Mesothelial cell of epicardium (in vitro differentiated cells): ENCODE measurements at places on chromosomes 3 and 15. TPM values are rescaled to one million over a fixed set of nuclear protein-coding genes. Genes with fewer than 3 reads are reported as not detected.

GRCh38 chr3:195893516-195893915, 14.8 kb downstream of the TNK2 start:
- no peaks in the 10 kb centered on the region for H3K36me3 ChIP-seq
- no peak overlapping the region for H3K27ac ChIP-seq
- H3K27me3 ChIP-seq, result no peaks in the 10 kb centered on the region
- no peak overlapping the region for H3K4me3 ChIP-seq
- no peak for DNase-seq

CHRNB4 gene
- 2.2 to 3.2 TPM (median 2.8 TPM) in 3 replicates for total RNA-seq

- DNase-seq, result no peak
- H3K27ac ChIP-seq, result no peak overlapping the region
- no peaks in the 10 kb centered on the region for H3K27me3 ChIP-seq
These were observed 38.7 kb downstream of the ANP32A start for GRCh38 chr15:68781766-68782588.

SPPL2A gene
- total RNA-seq, result 53.7 to 58.9 TPM (median 56.4 TPM) in 3 replicates

- H3K36me3 ChIP-seq, result no peaks in the 10 kb centered on the region
- H3K4me1 ChIP-seq, result peaks cover 6% of the 10 kb centered on the region
- no peak overlapping the region for H3K4me3 ChIP-seq
- no peak for DNase-seq
- no peak overlapping the region for H3K27ac ChIP-seq
These were observed 142.5 kb upstream of the C2CD4B start for GRCh38 chr15:62307551-62307950.

DNA sequence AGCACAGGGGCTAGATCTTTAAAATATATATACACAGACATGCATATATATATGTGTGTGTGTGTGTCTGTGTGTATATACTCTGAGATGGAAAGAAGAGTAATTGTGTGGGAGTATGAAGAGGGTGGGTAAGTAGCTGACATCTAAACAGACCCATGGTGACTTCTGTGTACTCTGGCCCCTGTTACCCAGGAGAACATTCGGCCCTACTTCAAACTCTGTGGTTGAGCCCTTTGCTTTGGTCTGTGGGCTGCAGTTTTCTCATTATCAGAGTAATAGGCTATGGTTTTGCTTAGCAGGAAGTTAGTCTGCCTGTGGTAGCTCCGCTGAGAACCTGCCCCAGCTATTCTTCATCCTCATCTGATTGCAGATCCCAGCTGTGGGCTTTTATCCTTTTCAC, 141.4 kb downstream of the RBPMS2 start:
- no peak overlapping the region for H3K4me3 ChIP-seq
- H3K27ac ChIP-seq, result peak overlapping the region; percentile 90
- DNase-seq, result no peak
- H3K27me3 ChIP-seq, result no peaks in the 10 kb centered on the region
- H3K36me3 ChIP-seq, result peaks cover 18% of the 10 kb centered on the region
- H3K4me1 ChIP-seq, result peaks cover 31% of the 10 kb centered on the region

CYP19A1 gene
- total RNA-seq, result not detected in 3 replicates

CTXN2 gene
- 0.18 to 0.25 TPM in 2 of 3 replicates, not detected in the other for total RNA-seq

DNA sequence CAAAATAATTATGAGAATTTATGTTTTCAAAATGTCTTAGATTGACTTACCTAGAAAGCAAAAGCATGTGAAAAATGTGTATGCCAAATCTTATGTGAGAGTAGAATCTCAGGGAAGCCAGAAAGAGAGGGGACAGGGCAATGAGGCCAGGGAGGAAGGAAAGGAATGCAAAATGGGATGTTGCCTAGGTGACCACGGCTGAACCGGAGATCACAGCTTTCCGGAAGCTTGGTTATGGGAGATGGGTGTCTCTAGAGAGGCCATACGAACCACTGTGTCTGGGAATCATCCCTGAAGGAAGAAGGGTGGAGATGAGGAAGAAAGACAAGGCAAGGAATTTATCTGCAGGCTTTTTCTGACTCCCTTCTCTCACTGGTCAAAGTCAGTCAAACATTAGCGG, 76.0 kb downstream of the SUCLG2 start:
- H3K27ac ChIP-seq, result peak overlapping the region; percentile 2
- no peak overlapping the region for H3K4me3 ChIP-seq
- peaks cover 7% of the 10 kb centered on the region for H3K36me3 ChIP-seq

GRCh38 chr3:122247087-122247824, 63.8 kb downstream of the CASR start:
- DNase-seq, result no peak
- H3K27me3 ChIP-seq, result peaks cover 32% of the 10 kb centered on the region
- no peak overlapping the region for H3K27ac ChIP-seq
- no peak overlapping the region for H3K4me3 ChIP-seq
- H3K36me3 ChIP-seq, result no peaks in the 10 kb centered on the region

CLDN18 gene
- not detected in 3 replicates for total RNA-seq

DNA sequence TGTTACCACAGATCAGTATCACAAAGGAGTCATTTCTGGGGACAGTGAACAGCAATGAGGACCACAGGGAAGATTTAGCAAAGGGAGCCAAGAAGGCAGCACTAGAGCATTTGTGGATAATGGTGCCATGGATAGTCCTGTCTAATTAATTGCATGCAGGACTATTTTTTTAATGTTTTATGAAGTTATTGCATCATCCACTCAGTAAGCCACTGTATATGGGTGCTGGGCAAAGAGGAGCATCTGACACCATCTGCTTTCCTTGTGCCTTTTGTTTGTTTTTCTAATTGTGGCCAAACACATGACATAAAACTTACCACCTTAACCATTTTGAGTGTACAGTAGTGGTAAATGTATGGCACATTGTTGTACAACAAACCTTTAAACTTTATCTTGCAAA, 301.1 kb upstream of the LRRFIP2 start:
- H3K4me1 ChIP-seq, result peaks cover 37% of the 10 kb centered on the region
- no peak overlapping the region for H3K27ac ChIP-seq
- DNase-seq, result no peak
- H3K36me3 ChIP-seq, result peaks cover 12% of the 10 kb centered on the region

GRCh38 chr15:76978522-76979330, 16.2 kb upstream of the PSTPIP1 start:
- no peak overlapping the region for H3K27ac ChIP-seq
- H3K4me1 ChIP-seq, result no peaks in the 10 kb centered on the region
- H3K36me3 ChIP-seq, result no peaks in the 10 kb centered on the region

DNA sequence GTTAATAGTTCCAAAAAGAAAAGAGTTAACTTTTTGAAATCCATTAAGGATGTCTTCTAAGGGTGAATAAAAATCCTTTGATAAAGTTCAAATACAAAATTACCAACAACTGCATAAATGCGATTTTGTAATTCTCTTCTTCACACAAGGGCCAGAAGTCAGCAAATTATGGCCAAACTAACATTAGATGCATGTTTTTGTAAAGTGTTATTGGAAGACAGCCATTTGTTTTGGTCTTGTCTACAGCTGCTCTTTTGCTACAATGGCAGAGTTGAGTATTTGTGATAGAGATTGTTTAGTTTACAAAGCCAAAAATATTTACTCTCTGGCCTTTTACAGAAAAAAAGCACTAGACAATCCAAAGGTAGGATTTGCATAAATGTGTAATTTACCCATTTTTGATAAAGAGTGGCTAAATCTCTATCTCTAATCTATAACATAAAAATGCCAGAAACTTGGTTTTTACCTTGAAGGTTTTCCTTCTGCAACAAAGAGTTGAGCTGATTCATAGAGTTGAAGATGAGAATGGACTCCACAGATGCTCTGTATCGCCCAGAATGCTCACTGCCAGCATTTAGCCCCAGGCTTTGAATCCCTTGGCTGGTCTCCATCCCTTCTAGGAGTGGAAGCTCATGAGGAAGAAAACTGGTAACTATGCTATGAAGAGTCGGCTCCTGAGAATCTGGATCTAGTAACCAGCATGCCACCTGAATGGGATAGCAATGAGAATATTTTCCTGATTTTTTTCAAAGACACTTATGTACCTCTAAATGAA, 64.5 kb downstream of the POLQ start:
- no peak for DNase-seq
- H3K36me3 ChIP-seq, result peaks cover 4% of the 10 kb centered on the region
- H3K4me1 ChIP-seq, result no peaks in the 10 kb centered on the region
- H3K4me3 ChIP-seq, result no peak overlapping the region
- H3K27ac ChIP-seq, result no peak overlapping the region

DNA sequence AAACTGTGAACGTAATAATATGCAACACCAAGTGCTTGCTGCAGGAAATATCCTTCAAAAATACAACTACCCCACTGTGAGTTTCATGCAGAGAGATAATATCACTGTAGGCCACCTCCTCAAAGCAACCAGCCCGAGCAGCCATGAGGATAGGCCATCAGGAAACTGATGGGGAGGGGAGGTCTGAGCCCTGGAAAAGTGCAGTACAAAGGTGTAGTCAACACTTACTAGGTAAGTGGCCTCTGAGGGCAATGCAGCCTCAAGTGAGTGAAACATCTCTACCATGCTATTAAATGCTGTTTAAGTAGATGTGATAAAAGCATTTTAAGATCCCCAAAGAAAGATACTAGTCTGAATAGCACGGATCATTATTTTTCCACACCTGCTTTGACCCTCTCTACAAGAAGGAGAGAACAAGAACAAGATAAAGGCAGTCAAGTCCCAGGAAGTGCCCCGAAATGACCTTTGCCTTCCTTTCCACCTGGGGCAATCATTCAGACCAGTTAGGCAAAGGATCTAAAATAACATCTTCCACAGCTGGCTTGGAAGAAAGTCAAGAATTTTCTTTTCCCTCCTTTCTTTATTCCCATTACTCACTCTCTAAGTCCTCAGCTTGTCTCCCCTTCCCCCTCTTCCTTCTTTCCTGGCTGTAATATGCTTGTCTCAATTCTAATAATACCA, 62.8 kb downstream of the FMN1 start:
- no peak overlapping the region for H3K4me3 ChIP-seq
- no peak overlapping the region for H3K27ac ChIP-seq
- DNase-seq, result no peak
- no peaks in the 10 kb centered on the region for H3K36me3 ChIP-seq

DNA sequence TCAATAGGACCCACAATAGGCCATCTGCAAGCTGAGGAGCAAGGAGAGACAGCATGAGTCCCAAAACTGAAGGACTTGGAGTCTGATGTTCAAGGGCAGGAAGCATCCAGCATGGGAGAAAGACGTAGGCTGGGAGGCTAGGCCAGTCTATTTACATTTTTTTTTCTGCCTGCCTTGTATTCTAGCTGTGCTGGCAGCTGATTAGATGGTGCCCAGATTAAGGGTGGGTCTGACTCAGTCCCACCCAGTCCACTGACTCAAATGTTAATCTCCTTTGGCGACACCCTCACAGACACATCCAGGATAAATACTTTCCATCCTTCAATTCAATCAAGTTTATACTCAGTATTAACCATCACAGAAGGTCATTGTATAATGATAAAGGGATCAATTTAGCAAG, 15.9 kb upstream of the PIAS1 start:
- peaks cover 15% of the 10 kb centered on the region for H3K36me3 ChIP-seq
- DNase-seq, result no peak
- no peak overlapping the region for H3K4me3 ChIP-seq
- H3K27ac ChIP-seq, result no peak overlapping the region
- no peaks in the 10 kb centered on the region for H3K27me3 ChIP-seq
- H3K4me1 ChIP-seq, result no peaks in the 10 kb centered on the region

GRCh38 chr15:57541805-57542504, 49.7 kb upstream of the MYZAP start:
- H3K36me3 ChIP-seq, result peaks cover 33% of the 10 kb centered on the region
- no peak overlapping the region for H3K27ac ChIP-seq
- H3K27me3 ChIP-seq, result no peaks in the 10 kb centered on the region
- DNase-seq, result no peak
- no peak overlapping the region for H3K4me3 ChIP-seq

- peaks cover 21% of the 10 kb centered on the region for H3K4me1 ChIP-seq
- H3K27ac ChIP-seq, result no peak overlapping the region
- no peaks in the 10 kb centered on the region for H3K27me3 ChIP-seq
- peaks cover 3% of the 10 kb centered on the region for H3K36me3 ChIP-seq
These were observed 42.2 kb downstream of the KLHL25 start for GRCh38 chr15:85752491-85752961.

FYCO1 gene
- total RNA-seq, result 23.1 to 24.3 TPM (median 24.1 TPM) in 3 replicates

- no peak for DNase-seq
- peak overlapping the region; percentile 83 for H3K4me3 ChIP-seq
- no peaks in the 10 kb centered on the region for H3K27me3 ChIP-seq
- H3K36me3 ChIP-seq, result peaks cover 7% of the 10 kb centered on the region
- peaks cover 24% of the 10 kb centered on the region for H3K4me1 ChIP-seq
These were observed 63.4 kb upstream of the ANKRD28 start for GRCh38 chr3:15861163-15861562.

DNA sequence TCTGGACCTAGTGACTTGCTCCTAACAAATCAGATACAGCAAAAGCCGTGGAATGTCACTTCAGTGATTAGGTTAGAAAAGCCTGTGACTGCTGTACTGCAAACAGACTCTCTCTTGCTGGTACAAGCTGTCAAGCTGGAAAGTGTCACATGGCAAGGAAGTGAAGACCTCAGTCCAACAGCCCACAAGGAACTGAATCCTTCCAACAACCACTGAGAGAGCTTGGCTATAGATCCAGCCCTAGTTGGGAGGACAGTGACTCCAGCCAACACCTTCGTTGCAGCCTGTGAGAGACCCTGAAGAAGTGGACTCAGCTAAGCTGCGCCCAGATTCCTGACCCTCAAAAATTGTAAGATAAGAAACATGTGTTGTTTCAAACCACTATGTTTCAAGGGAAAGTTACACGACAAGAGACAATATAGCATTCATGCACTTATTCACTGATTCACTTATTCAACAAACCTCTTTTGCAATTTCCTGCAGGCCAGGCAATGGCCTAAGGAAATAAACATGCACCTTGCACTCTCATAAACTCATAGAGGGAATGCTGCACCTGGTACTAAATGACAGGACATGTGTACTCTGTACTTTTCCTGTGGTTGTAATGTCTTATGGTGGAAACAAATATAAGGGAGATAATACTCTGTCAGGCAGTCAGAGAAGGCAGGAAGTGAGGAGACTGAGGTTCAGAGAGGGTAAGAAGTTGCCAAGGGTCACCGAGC, 142.9 kb downstream of the CADPS start:
- H3K27ac ChIP-seq, result no peak overlapping the region
- no peak overlapping the region for H3K4me3 ChIP-seq
- no peaks in the 10 kb centered on the region for H3K4me1 ChIP-seq
- H3K36me3 ChIP-seq, result no peaks in the 10 kb centered on the region
- DNase-seq, result no peak
- peaks cover 30% of the 10 kb centered on the region for H3K27me3 ChIP-seq

C3orf49 gene
- not detected in 3 replicates for total RNA-seq

DNA sequence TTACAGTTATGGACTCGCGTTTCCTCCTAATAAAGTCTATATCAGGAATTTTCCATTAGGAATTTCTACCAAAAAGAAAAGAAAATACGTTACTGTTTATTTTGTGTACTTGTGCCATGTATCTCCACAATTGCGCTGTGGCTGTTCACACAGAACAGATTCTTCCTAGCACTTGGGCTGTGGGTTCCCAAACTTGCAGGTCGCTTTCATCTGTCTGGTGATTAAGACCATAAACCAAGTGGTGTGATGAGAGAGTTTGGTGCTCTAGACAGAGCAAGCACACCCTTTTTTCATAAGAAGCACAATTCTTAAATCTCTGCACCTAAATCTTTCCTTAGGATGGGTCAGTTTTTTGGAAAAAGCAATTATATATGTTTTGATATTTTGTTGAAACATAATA, 203.3 kb downstream of the TP63 start:
- H3K27me3 ChIP-seq, result no peaks in the 10 kb centered on the region
- H3K4me1 ChIP-seq, result peaks cover 60% of the 10 kb centered on the region
- no peak for DNase-seq
- H3K4me3 ChIP-seq, result no peak overlapping the region
- H3K27ac ChIP-seq, result peak overlapping the region; percentile 96
- H3K36me3 ChIP-seq, result peaks cover 1% of the 10 kb centered on the region

- H3K36me3 ChIP-seq, result peaks cover 4% of the 10 kb centered on the region
- no peaks in the 10 kb centered on the region for H3K27me3 ChIP-seq
- no peak overlapping the region for H3K4me3 ChIP-seq
- DNase-seq, result no peak
These were observed 521.5 kb downstream of the PDCD6IP start for GRCh38 chr3:34319881-34320280.

CSPG5 gene
- 0.84 to 1.1 TPM (median 1.1 TPM) in 3 replicates for total RNA-seq
